Thoracic aorta (tissue), 2 donors: ENCODE measurements at places on chromosomes 12 and 14. TPM values are rescaled to one million over a fixed set of nuclear protein-coding genes. Genes with fewer than 3 reads are reported as not detected.

DNA sequence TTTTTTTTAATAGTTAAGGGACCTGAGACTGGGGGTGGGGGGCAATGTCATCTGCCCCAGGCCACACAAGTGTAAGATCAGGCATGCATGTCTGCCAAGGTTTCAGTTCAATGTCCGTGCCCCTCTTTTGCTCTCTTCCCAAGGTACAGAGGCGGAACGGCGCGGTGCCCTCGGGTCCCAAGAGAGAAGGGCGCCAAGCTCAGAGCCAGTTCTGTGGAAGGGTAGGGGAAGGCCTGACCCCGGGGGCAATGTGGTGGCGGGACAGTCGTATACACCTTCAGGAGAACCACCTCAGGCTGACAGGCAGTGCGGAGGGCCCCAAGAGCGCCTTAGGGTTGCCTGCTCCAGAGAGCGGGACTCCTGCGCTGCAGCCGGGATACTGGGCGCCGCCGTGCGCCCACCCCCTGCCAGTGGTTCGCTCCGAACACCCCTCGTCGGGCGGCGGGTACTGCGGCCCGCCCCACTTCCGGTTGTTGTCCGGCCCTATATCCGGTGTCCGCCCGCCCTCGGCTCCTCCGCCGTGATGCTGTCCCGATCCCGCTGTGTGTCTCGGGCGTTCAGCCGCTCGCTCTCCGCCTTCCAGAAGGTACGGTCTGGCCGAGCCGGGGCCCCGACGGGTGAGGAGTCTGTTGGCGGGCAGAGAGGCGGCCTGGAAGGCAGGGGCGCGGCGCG is at the start of gene DLST:
TSS of gene DLST (plus strand) at position 486 of the 672 bp plus-strand sequence. CDS start at position 524, 38 bp downstream.
- H3K27me3 ChIP-seq, result no peaks in the 10 kb centered on the region
- peaks cover 39% of the 10 kb centered on the region for H3K4me1 ChIP-seq
- no peaks in the 10 kb centered on the region for H3K36me3 ChIP-seq

GRCh38 chr12:1811281-1811947 is 9.0 kb upstream of the LRTM2 start:
- no peak overlapping the region for H3K27ac ChIP-seq
- H3K36me3 ChIP-seq, result no peaks in the 10 kb centered on the region
- no peak overlapping the region for H3K4me3 ChIP-seq
- H3K4me1 ChIP-seq, result no peaks in the 10 kb centered on the region
- DNase-seq, result no peak

- H3K36me3 ChIP-seq, result no peaks in the 10 kb centered on the region
- no peaks in the 10 kb centered on the region for H3K27me3 ChIP-seq
- no peak for DNase-seq
- H3K4me3 ChIP-seq, result no peak overlapping the region
- H3K27ac ChIP-seq, result no peak overlapping the region
- no peaks in the 10 kb centered on the region for H3K4me1 ChIP-seq
Measured at GRCh38 chr14:31893221-31893757, 183.8 kb upstream of the ARHGAP5 start.

The KRT7 gene
- total RNA-seq, result 105 TPM

DNA sequence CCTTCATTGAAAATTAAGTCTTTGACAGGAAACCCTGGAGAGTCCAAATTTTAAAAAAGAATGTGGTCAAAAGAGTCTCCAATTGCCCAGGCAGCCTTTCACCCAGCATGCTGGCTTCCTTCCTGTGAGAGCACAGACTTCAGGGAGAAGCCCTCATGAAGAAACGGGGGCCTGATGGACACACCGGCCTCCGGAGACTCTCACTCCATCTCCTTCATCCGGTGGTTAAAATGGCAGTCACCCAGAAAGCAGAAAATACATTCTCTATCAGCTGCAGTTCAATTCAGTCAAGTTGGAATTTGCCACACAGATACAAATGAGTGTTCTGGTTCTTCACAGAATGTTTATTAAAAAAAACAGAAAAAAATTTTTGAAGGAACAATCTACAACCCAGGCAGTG is 56.5 kb downstream of the CPM start:
- DNase-seq, result no peak
- no peak overlapping the region for H3K4me3 ChIP-seq
- no peaks in the 10 kb centered on the region for H3K27me3 ChIP-seq
- no peaks in the 10 kb centered on the region for H3K4me1 ChIP-seq

GRCh38 chr14:40119321-40119720 is 687.1 kb upstream of the FBXO33 start:
- H3K27me3 ChIP-seq, result no peaks in the 10 kb centered on the region
- no peak overlapping the region for H3K27ac ChIP-seq
- no peak overlapping the region for H3K4me3 ChIP-seq
- no peaks in the 10 kb centered on the region for H3K36me3 ChIP-seq

- DNase-seq, result no peak
- peaks cover 7% of the 10 kb centered on the region for H3K4me1 ChIP-seq
- no peaks in the 10 kb centered on the region for H3K36me3 ChIP-seq
- H3K4me3 ChIP-seq, result no peak overlapping the region
Measured at GRCh38 chr12:27434673-27435565, 11.6 kb upstream of the SMCO2 start.

The IL22 gene
- not detected for total RNA-seq

The REM2 gene
- total RNA-seq, result not detected

DNA sequence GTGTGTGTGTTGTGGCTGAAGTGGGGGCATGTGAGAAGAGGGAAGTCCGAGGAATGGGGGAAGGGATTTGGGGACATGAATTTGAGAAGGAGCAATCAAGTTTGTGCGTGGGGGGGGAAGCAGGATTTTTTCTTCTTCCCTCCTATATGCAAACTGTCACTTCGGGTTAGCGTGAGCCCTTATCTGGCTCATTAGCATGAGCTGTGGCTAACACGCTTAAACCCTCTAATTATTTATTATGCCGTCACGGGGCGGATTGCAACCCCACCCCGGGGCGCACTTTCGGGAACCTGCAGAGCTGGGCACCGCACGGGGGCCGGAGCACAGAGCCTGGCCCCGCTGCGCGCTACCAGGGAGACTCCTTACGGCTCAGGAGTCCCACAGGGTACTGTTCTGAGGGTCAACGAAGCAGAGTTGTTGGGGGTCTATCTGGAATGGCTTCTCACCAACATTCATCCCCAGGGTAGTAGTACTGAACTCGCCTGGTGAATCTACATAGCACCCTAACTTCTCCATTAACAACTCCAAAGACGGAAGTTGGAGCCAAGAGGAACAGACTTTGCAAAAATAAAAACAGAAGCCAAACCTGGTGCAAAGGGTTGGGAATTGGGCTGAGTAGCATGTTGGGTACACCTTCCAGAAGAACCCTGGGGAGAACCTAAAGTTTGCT is 6.4 kb upstream of the ASCL1 start:
- no peaks in the 10 kb centered on the region for H3K4me1 ChIP-seq
- no peak overlapping the region for H3K4me3 ChIP-seq
- no peak overlapping the region for H3K27ac ChIP-seq
- H3K27me3 ChIP-seq, result no peaks in the 10 kb centered on the region
- DNase-seq, result no peak

DNA sequence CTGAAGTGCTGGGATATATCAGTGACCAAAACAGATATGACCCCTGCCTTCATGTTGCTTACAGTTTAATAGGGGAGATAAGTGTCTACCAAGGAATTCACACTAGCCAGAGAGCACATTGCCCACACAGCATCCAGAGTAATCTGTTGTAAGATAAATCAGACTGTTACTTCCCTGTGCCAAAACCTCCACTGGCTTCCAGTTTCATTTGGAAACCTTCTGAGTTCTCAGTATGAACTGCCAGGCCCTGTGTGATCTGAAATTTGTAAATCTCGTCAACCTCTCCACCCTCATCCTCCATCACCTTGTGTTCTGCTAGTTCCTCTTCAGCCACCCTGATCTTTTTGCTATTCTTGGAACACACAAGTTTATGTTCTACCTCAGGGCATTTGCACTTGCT is 154.7 kb downstream of the ETV6 start:
- H3K36me3 ChIP-seq, result no peaks in the 10 kb centered on the region
- H3K27me3 ChIP-seq, result no peaks in the 10 kb centered on the region

GRCh38 chr14:23432102-23432925 is 3.1 kb downstream of the MYH7 start:
- no peak overlapping the region for H3K4me3 ChIP-seq
- H3K27ac ChIP-seq, result no peak overlapping the region
- DNase-seq, result no peak
- no peaks in the 10 kb centered on the region for H3K27me3 ChIP-seq
- no peaks in the 10 kb centered on the region for H3K4me1 ChIP-seq

DNA sequence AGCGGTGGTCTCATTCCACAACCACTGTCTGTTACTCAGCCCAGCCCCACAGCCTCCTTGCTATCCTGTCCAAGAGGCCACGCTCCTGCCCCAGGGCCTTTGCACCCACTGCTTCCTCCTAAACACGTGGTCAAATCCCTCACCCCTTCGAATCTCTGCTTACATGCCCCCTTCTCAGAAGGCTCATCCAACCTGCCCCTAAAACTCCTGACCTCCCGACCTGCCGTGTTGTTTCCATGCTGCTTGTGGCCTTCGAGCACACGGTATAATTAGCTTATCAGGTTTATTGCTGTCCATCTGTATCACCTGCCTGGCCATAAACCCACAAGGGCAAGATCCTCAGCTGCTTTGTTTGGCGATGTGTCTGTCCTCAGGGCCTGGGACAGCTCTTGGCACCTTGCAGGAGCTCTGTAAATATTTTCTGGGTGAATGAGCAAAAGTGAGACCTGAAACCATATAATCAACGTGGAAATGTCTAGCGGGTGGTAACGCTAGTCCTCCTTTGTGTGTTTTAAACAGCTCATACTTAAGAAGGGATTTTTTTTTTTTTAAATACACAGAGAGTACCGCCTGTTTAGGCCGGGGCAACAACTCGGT is 36.0 kb downstream of the SCARB1 start:
- H3K4me3 ChIP-seq, result no peak overlapping the region
- no peaks in the 10 kb centered on the region for H3K4me1 ChIP-seq
- H3K27ac ChIP-seq, result no peak overlapping the region
- no peaks in the 10 kb centered on the region for H3K36me3 ChIP-seq
- DNase-seq, result no peak

- peak overlapping the region; percentile 44 for H3K27ac ChIP-seq
- H3K4me3 ChIP-seq, result peak overlapping the region; percentile 94
- no peak for DNase-seq
- no peaks in the 10 kb centered on the region for H3K27me3 ChIP-seq
- H3K36me3 ChIP-seq, result no peaks in the 10 kb centered on the region
Measured at GRCh38 chr14:89955022-89955744, 544 bp upstream of the TDP1 start.

The SELPLG gene
- 17.3 TPM for total RNA-seq

The KLRK1 gene
- total RNA-seq, result 4.5 TPM

GRCh38 chr14:23353433-23353780 is 720 bp upstream of the SLC22A17 start:
- H3K36me3 ChIP-seq, result no peaks in the 10 kb centered on the region
- H3K27me3 ChIP-seq, result no peaks in the 10 kb centered on the region
- H3K4me1 ChIP-seq, result peaks cover 3% of the 10 kb centered on the region
- no peak overlapping the region for H3K4me3 ChIP-seq
- no peak for DNase-seq
- no peak overlapping the region for H3K27ac ChIP-seq

The CCNK gene
- 22.6 TPM for total RNA-seq

The SYNE2 gene
- 256 TPM for total RNA-seq

- no peaks in the 10 kb centered on the region for H3K36me3 ChIP-seq
- no peak overlapping the region for H3K27ac ChIP-seq
- H3K4me1 ChIP-seq, result no peaks in the 10 kb centered on the region
- DNase-seq, result no peak
Measured at GRCh38 chr12:12108441-12109058, 37.8 kb downstream of the BCL2L14 start.

GRCh38 chr12:6322352-6322751 is 11.9 kb downstream of the PLEKHG6 start:
- peaks cover 18% of the 10 kb centered on the region for H3K4me1 ChIP-seq
- no peak overlapping the region for H3K4me3 ChIP-seq
- H3K27ac ChIP-seq, result peak overlapping the region; percentile 86
- H3K27me3 ChIP-seq, result no peaks in the 10 kb centered on the region
- DNase-seq, result no peak

DNA sequence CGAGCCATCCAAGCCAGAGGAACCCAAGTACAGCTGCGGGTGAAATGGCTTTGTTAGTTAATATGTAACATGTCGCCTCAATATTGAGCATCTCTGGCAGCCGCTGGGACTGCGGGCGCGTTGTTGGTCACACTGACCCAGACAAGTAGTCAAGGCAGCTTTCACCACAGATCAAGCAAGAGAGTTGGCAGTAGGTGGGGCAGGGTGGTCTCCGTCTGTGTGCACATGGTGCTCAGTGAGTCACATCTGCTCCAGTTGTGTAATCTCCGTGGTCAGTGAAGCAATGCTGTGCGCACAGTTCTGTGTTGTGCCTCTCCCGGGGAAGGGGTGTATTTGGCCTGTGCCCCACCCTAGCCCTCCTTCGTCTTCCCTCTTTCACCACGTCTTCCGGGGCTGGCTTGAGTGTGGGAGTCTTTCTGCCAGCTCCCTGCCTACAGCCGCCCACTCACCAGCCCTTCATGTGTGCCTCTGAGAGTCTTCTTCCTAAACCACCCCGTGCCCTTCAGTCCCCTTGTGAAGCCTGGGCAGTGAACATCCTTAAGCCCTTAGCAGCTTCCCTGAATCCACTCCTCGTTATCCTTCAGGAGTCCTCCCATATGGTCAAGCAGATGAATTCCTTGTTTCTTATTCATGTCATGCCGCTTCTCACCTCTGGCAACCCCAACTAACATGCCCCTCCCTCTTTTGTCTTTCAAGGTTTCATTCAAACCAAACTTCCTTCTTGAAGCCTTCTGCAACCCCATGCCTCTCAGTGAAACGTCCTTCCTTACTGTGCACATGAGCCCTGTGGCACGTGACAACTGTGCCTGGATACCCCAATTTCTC is 242.1 kb downstream of the CACNA1C start:
- peaks cover 15% of the 10 kb centered on the region for H3K4me1 ChIP-seq
- no peaks in the 10 kb centered on the region for H3K27me3 ChIP-seq
- H3K4me3 ChIP-seq, result no peak overlapping the region
- H3K27ac ChIP-seq, result no peak overlapping the region
- no peak for DNase-seq

GRCh38 chr12:51863933-51864832 is 15.7 kb upstream of the FIGNL2 start:
- no peak for DNase-seq
- no peaks in the 10 kb centered on the region for H3K36me3 ChIP-seq
- H3K4me3 ChIP-seq, result peak overlapping the region; percentile 61
- H3K27ac ChIP-seq, result no peak overlapping the region
- H3K4me1 ChIP-seq, result peaks cover 8% of the 10 kb centered on the region
